GM04503 (cell line): ENCODE measurements at places on chromosomes 11 and 22.

GRCh38 chr11:2185324-2186085 is 13.9 kb upstream of the TH start:
- DNase-seq: no peak

DNA sequence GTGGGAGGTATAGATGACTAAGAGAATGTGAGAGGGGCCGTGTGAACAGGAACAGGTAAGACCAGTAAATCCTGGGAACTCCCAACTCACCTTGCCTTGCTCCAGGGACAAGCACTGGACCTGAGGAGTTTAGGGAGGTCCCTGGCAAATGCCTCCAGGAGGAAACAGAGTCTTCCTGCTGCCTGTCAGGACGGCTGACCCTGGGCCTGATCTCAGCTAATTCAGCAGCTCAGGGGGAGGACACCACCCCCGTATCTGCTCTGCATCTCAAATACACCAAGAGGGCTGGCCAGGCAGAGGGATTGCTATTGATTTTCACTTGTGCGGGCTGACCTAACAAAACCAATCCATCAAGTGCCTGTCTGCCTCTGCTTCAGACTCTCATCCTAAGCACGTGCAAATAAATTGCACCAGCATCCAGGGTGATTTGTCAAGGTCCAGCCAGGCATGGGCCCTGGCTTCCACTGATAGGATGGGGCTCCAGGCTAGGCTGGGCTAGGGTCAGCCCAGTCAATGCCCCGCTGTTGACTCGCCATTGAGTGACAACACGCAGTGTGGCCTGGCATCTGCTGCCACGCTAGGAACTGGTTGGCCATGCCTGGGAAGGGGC is 20.3 kb downstream of the UQCR10 start:
- no peak for DNase-seq

DNA sequence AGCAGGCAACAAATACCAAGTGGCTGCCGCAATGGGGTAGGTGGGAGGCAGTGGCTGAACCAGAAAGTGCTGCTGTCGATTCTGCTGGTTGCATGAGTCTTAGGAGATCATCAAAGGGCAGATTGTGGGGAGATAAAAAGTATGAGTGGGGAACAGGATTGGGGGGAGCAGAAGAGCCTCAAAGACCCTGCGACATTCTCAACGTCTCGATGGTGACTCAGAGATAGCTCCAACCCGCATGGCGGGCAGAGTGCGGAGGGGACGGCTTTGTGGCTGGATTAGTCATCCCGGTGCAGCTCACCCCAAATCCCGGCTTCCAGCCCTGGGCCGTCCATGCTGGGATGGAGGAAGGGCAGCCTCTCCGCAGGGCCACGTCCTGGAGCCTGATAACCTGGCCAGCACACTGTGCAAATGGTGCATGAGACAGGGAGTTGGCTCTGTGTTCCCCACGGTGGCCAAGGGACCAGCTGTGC is 11.6 kb upstream of the RTN4R start:
- no peak for DNase-seq

GRCh38 chr22:25452116-25452700 is 112.3 kb upstream of the GRK3 start:
- DNase-seq: no peak

DNA sequence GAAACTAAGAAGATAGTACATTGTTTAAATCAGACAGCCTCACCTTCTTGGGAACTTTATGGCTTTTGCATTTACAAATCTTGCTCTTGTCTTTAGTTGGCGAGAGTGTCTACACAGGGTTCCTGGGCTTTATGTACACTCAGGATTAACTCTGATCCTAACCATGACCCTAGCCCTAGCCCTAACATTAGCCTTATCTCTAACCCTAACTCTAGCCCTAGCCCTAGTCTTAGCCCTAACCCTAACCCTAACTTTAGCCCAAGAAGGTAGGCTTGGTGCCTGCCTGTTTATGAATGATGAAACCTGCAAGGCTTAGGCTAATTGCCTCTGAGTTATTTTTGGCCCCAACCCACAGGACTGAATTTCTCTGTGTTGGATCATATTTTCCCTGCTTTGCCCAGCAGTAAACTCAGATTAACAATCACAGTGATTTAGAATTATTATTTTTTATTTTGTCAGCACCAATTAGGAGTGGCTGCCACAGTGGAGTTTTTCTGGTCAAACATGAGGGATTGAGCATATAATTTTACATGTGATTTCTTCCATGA is 44.1 kb upstream of the OR9Q1 start:
- DNase-seq: no peak

- DNase-seq: no peak
Measured at GRCh38 chr11:125170001-125170509, 5.5 kb downstream of the PKNOX2 start.

GRCh38 chr11:61325649-61326414 is 7.1 kb downstream of the DDB1 start:
- DNase-seq: no peak
